Activated CD4-positive, alpha-beta memory T cell treated with anti-CD3 and anti-CD28 coated beads, Interleukin-2, amount 10 ng/mL, durations not matched to agents 7 days and 5 days (primary cell): ENCODE measurements at places on chromosomes 2 and 18.

GRCh38 chr2:138454761-138455160 lies 46.8 kb upstream of the SPOPL start:
- no peak for DNase-seq

GRCh38 chr2:237128026-237128703 lies 42.5 kb downstream of the COPS8 start:
- DNase-seq: no peak

DNA sequence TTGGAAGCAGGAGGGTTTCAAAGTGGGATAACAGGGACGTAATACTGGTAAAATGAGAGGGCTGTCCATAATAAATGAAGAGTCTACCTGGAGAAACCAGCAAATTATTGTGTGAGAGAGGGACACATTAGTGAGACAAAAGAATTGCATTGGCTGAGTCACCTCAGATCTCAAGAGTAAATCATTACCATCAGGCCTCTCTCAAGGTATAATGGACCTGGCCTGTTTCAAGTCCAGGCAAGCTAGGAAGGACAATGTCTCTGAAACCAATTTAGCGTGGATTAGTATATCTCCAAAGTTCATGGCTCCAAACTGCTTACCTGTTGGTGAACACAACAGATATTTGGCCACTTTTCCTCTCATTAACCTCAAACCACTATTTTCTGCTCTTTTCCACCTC lies 471.4 kb downstream of the CMPK2 start:
- DNase-seq: no peak

DNA sequence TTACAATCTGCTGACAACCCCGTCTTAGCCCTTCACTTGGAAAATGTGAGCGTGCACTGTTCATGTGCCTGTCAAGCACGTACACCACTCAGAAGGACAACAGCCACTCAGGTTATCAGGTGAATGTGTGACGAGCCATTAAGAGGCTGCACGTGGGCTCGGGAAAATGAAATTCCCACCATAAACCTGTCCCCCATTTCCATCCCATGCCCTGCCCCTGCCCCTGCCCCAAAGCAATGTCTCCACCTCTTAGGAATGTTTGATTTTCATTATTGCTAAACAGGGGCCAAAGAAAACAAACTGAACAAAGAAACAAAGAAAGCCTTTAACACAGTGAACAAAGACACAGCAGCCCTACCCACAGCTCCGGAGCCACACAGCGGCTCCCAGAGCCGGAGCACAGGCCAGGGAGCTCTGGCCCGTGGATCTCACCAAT lies 90.5 kb downstream of the TMEM18 start:
- DNase-seq: no peak

GRCh38 chr2:82539280-82539621 lies 1919.8 kb downstream of the SUCLG1 start:
- no peak for DNase-seq

DNA sequence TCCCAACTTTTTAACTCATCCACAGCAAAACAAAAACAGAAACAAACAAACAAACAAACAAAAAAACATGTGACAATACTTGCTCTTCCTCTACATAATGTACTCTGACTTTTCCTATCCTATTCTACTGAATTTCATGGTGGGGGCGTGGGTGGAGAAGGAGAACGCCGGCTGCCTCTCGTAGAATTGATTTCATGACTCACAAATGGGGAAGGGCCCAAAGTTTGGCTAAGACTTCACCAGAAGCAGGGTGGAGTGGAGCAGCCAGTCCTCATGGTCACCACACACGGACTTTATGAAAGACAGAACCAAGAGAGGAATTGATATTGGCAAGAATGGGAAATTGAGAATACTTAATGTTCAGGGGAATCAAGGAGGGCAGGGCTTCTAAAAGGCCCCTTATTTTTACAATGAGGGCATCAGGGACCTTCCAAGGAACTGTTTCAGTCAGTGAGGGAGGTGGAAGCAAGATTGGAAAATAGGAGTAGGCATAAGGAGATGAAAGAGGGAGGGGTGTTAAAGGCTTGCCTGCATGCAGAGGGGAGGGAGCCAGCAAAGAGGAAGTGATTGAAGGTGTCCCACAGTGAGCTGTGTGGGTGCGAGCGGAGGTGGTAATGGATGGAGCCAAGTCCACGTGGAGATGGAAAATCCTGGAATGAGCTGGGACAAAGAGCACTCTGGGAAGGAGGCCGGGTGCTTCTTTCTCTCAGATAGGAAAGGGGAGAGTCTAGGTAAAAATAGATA lies 27.9 kb downstream of the MARCHF4 start:
- no peak for DNase-seq

DNA sequence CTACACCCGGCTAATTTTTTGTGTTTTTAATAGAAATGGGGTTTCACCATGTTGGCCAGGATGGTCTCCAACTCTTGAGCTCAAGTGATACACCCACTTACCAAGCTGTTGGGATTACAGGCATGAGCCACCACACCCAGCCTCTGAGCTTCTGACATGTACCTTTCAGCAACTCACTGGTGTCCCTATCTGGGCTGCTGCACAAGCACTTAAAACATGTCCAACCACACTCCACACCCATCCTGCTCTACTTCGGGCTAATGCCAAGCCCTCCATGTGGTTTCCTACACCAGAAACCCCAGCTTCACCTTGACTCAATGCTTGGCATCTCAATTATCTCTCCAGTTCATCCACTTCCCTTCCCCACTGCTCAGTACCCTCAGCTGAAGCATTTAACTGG lies 22.4 kb upstream of the ARMC9 start:
- no peak for DNase-seq

DNA sequence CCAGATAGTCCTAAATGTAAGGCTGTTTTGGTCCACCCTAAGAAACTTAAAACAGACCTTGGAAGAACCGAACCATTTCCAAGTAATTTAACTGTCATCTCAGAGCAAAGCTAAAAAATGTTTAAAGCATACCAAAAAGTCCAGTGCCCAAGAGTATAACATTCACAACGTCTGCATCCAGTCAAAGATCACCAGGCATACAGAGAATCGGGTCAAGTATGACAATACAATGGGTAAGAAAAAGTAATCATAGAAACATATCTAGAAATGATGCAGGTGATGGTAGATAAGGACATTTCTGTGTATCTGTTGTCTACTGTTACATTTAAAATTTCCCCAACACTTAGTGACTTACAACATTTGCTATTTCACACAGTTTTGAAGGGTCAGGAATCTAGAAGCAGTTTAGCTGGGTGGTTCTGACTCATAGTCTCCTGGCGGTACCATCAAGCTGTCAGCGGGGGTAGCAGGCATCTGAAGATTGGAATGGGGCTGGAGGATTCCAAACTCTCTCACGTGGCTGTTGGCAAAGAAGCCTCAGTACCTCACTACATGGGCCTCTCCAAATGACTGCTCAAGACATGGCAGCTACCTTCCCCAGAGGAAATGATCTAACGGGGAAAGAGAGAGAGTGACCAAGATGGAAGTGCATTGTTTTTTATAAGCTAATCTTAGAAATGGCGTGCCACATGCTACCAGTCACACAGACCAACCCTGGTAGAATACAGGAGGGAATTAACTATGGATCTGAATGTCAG lies 36.6 kb upstream of the DYNC2LI1 start:
- no peak for DNase-seq

- no peak for DNase-seq
Observed at GRCh38 chr18:7332452-7332851, 101.6 kb downstream of the LRRC30 start.

DNA sequence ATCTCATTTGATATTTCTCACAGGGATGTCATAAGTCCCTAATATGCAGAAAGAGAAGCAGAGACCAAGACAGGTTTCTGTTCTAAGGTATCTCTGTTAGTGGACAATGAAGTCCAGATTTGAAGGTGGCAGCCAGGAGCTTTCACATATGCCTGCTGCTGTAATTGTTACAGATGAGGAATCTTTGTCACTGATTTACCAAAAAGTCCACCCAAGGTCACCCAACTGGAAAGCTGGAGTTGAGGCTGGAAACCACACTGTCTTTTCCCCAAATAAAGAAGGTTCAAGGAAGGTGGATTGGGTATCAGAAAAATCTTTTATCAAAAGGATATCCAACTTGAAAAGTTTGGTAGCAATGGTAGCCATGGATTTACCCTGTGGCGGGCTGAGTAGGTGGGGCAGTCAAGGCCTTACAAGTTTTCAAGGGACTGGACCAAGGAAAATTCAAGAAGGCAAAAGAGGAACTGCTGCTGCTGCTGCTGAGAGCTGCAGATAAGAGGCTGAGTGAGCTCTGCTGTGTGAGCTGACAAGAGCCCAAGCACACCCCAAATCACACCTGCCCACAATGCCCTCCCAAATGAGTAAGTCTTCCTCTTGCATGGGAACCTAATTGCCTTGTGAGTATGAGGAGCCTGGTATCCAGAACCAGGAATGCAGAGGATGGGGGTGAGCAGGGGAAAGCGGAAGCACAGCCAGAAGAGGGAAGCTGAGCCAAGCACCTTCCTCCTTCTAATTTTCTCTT lies 241.2 kb downstream of the ANAPC1 start:
- no peak for DNase-seq

DNA sequence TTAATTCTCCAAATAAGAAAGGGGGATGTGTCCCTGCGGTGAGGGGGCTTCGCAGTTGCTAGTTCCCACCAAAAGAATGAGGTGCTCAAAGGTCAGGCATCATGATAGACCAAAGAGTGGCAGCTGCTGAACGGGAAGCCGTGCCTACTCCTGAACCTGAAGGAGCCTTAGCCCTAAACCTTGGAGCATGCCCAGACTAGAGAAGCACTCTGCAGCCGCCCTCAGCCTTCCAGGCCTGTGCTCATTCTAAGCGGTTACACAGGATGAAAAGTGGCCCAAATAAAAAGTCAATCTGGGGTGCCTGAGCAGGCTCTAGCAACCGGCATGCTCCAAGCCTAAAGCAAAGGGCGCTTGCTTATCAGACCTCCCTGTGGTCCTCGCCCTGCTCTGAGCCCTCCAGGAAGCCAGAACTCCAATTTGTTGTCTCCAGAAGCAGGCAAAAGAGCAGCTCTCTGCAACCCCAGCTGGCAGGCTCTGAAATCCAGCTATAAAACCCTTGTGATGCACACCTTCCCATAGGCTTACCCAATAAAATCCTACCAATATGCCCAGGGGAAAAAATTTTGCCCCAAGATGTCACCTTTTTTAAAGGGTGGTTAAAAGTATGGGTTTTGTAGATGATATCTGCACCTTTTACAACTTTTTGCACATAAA lies 17.5 kb downstream of the UXS1 start:
- DNase-seq: no peak

DNA sequence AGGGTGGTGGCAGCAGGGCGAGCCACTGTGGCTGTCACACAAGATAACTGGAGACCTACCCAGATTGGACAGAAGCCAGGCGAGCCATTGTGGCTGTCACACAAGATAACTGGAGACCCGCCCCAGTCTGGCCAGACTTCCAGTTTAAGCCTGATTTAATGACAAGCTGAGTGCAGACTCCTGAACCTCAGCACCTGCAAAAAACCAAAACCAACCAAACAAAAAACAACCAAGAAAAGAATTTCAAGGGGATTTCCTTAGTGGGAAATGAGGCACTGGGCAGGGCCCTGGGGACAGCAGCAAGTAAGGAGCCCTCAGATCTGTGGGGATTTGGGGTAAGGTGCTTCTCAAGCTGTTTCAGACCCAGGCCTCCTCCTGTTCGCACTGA lies 95.2 kb upstream of the BOD1L2 start:
- DNase-seq: no peak

- no peak for DNase-seq
Observed at GRCh38 chr18:7958897-7959146, 391.7 kb downstream of the PTPRM start.
